ENCODE measurements at places on chromosomes 2 and 18.

DNA sequence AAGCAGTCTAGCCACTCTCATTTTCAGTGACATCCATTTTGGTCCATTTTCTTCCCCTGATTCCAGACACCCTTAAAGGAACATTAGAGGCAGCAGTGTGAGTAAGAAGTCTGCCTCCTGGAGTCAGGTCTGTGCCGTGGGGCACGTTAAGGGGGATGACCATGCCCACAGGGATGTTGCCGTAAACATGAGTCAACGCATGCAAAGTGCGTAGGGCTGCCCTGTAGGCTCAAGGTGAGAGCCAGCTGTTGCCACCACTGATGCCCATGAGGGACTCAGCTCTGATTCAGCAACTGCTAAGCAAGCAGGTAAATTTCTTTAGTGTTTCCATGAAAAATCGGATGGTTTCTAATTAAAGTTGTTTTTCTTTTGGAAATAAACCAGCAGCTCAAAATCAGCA lies 61.4 kb upstream of the TFCP2L1 start:
- no peak for DNase-seq

DNA sequence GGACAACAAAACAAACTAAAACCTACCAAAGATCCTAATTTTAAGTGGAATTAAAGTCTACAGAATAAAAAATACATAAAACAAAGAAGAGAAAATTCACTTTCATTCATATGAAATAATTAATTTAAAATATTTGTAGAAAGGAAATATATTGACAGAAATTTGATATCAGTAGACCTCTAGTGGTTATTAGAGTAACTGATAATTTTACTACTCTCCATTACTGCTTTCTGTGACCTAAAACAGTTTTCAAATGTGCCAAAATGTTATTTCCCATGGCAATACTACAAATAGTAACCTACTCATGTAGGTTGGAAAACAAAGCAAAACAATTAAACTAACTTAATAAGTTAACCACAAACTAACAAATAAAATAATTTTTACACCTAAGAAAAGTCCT lies 147.1 kb downstream of the NOL4 start:
- no peak for DNase-seq

- no peak for DNase-seq
Observed at GRCh38 chr18:34342960-34343359, 118.2 kb upstream of the NOL4 start.

- peak; percentile 78 for DNase-seq
Observed at GRCh38 chr2:174682578-174683391, 81.5 kb downstream of the CHRNA1 start.

- DNase-seq, result peak; percentile 44
Observed at GRCh38 chr2:3641181-3641580, 16.8 kb upstream of the ALLC start.

- no peak for DNase-seq
Observed at GRCh38 chr2:213125646-213126347, 25.6 kb downstream of the IKZF2 start.

- no peak for DNase-seq
Observed at GRCh38 chr2:190468814-190469569, 60.8 kb downstream of the MFSD6 start.

- no peak for DNase-seq
Observed at GRCh38 chr2:111919365-111919764, 21.0 kb downstream of the MERTK start.

DNA sequence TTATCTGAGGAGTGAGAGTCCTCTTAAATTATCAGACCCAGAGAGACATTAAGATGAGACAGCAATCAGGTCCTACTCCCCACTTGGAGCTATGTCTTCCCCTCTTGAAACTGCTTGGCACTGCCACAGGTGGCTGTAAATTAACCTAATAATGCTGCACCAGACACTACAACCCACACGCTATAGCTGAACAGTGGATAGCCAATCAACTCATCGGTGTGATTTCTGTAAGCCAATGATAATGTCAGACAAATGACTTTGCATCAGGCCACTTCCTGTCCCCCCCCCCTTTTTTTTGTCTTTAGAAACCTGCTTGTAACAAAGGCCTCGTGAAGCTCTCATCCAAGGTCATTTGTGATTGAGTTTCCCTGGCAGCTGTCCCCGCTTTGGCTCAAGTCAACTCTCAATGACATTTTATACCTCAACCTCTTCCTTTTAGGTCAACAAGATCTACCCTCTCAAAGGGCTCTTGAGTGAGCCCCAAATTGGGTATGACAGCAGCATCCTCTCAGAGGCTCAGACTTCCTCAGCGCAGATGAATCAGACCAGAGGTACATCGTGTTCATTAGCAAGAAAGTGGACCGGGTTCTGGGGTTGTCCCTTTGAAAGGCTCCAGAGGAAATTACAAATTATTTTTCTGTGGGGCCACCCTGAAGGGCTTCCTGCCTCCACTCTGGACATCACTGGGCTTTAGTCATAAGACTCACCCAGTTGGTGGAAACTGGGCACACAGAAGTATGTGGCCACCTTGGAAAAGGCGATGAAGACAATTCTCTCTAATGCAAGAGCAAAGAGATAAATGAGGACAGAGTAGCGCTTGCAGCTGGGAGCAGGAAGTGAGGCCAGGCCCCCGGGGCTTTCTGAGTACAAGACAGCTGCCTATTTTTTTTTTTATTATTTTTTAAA lies 73.6 kb downstream of the COPS8 start:
- no peak for DNase-seq

- no peak for DNase-seq
Observed at GRCh38 chr18:29164020-29164706, 987.2 kb upstream of the CDH2 start.

DNA sequence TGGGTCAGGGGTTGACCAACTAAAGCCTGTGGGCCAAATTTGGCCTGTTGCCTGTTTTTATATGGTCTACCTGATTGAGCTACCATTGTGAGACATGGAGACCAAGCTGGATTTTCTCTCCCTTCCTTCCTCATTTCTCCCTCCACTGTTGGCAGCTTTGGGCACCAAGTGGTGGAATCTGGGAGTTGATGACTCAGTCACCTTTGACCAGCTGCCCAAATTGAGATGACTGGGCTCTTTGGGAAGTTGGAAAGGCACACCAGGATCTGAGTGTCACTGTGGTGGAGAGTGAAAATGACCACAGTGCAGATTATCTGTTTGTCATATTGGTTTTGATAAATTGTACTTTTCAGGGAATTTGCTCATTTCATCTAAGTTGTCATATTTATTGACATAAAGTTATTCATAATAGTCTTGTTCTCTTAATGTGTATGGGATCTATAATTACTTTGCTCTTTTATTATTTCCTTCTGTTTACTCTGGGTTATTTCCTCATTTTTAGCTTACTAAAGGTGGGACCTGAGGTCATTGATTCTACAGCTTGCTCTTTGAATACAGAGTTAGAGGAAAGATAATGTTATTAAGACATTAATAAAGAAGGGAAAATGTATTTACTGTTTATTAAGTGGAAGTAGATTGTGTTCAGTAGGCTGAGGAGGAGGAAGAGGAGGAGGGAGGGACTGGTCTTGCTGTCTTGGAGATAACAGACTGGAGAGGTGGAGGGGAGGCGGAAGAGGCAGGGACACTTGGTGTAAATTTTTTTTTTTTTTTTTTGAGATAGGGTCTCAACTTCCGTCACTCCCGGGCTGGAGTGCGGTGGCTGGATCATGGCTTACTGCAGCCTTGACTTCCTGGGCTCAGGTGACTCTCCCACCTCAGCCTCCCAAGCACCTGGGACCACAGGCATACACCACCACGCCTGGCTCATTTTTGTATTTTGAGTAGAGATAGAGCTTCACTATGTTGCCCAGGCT lies 31.8 kb downstream of the AGFG1 start:
- DNase-seq, result no peak

GRCh38 chr2:20185176-20186022 lies 39.5 kb downstream of the SDC1 start:
- no peak for DNase-seq

GRCh38 chr2:70659551-70659950 lies 105.9 kb upstream of the TGFA start:
- DNase-seq, result no peak

DNA sequence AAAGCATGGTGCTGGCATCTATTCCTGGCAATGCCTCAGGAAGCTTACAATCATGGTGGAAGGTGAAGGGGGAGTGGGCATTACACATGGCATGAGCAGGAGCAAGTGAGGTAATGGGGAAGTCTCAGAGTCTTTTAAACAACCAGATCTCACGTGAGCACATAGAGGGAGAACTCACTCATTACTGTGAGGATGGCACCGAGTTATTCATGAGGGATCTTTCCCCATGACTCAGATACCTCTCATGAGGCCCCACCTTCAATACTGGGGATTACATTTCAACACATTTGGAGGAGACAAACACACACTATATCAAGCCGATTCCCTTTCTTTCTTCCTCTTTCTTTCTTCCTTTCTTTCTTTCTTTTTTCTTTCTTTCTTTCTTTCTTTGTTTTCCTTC lies 47.9 kb upstream of the FANCL start:
- no peak for DNase-seq

- DNase-seq, result no peak
Observed at GRCh38 chr2:32166115-32166574, 481 bp downstream of the SLC30A6 start.

GRCh38 chr2:19649142-19649541 lies 252.6 kb downstream of the TTC32 start:
- no peak for DNase-seq

DNA sequence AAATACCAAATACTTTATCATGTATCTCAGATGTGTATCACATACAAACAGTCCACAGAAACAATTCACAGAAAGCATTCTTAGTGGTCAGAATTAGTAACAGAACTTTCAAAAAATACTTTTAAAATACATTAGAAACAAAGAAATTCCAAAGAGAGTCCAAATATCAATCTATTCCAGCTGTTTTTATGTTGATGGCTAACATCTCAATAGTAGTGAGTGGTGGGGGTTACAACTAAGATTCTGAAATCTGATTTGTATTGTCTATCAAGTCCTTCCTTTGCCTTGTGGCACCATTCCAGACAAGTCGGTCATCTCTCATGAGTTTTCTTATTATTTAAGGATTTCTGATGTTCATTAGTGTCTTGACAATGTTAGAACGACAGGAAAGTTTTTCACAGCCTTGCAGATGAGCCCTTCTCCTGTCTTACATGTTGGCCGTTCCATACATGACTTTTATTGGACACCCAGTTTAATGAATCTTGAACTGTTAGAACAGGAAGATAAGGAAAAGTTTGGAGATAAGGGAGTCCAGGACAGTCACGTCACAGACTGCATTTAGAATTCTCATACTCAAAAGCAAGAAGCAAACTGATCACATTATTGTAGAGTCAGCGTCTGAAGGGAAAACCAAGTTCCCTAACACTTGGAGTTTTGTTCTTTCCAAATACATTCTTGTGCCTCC lies 410.3 kb downstream of the PID1 start:
- DNase-seq, result no peak

DNA sequence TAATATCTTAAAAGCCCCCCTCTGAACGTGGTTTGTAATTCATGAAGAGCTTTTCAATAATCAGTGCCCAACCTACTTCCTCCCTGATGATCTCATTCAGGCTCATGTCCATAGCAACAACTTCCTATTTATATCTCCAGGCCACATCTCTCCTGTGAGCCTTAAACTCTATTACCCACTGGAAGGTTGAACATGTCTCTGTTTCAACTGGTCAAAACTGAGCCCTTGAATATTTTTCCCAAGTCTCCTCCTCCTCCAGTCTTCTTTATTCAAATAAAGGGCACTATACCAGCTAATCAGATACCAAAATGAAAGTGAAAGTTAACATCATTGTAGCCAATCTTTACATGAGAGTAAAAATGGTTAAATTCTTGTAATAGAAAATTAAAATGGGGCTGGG lies 63.7 kb upstream of the ITGA4 start:
- DNase-seq, result no peak

DNA sequence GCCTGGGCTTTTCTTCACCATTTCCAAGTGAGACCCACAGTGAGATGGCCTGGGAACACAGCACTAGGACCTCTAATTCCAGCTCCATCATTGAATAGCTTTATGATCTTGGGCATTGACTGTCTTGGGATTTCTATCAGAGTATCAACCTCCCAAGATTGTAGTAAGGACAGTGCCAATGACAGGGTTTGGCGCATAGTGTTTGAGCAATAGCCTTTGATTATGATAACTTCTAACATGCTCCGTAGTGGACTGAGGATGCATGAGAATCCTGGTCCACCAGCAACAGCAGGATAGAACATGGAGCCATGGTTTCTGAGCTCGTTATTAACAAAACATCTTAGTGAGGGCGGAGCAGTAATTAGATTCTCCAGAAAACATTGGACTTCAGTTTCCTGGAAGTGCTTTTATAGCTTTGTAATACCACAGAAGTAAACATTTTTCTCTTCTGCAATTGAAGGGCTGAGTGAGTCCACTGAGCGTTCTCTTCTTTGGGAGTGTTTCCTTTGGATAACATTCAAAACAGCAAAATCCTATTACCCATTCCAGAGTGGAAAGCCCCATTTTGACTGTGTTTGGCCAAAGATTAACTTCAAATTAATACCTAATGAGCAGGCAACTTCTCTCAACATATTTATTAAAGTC lies 63.7 kb downstream of the IL1R2 start:
- DNase-seq, result no peak

GRCh38 chr18:3048121-3048520 lies 35.2 kb upstream of the LPIN2 start:
- DNase-seq, result no peak

DNA sequence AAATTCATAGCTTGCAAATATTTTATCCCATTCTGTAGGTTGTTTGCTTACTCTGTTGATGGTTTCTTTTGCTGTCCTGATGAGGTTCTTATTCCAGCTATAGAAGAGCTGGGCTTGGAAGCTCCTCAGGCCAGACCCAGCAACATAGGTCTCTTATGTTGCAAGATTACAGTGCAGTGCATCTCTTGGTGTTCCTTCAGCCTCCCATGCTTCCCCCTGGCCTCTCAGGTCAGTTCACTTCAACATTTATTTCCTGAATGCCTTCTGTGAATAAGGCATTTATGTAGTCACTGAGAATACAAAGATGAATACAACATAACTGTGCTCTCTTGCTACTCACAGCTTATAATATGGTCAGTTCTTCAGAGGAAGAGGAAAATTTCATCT lies 179.0 kb upstream of the SLC39A10 start:
- DNase-seq, result no peak

GRCh38 chr2:67752199-67752598 lies 310.6 kb downstream of the C1D start:
- no peak for DNase-seq

GRCh38 chr2:85708641-85709040 lies 14.5 kb downstream of the GNLY start:
- no peak for DNase-seq

DNA sequence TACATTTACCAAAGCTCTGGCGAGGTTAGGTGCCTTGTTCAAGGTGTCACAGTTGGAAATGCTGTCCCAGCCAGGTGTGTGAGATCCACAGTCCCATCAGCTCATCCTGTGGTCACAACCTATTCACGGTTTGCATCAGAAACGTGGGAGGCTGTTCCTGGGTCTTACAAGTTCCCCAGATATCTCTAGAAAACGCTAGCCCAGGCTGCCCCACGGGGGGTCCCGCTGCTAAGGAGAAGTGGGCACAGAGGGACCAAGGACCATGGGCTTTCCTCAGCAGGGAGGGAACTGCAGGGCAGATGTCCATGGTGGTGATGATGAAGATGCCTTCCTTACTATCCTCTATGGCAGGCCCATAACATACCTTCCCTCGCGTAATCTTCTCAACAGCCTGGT lies 649 bp downstream of the FECH start:
- no peak for DNase-seq

- DNase-seq, result peak; percentile 45
Observed at GRCh38 chr2:85801871-85802270, 48.1 kb downstream of the ATOH8 start.

- no peak for DNase-seq
Observed at GRCh38 chr2:227720680-227721079, 2.9 kb upstream of the SLC19A3 start.
